ENCODE measurements at places on chromosomes 11 and 22.

- DNase-seq = no peak
These were observed 3.4 kb downstream of the PTGDR2 start for GRCh38 chr11:60852117-60852981.

DNA sequence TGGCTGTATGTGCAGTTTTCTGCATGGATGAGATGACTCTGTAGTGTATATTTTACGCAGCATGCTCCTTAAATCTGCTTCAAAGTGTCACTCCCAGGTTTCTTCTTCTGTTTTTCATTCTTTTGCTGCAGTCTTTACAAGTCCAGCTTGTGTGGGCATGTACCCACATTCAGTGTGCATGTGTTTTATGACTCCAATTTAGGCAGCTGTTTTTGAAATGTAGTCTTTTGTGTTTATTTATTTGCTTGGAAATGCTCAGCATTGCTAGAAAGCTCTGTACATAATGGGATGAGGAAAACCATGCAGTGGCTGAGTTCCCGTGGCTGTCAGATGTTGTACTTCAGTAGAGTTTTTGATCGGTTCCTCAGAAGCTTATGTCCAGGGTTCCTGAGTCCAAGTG is 138.5 kb downstream of the ARHGAP42 start:
- no peak for DNase-seq

- no peak for DNase-seq
These were observed 49.7 kb downstream of the RTL6 start for GRCh38 chr22:44448271-44448830.

- DNase-seq = no peak
These were observed 54.4 kb upstream of the INCENP start for GRCh38 chr11:62069374-62069773.

DNA sequence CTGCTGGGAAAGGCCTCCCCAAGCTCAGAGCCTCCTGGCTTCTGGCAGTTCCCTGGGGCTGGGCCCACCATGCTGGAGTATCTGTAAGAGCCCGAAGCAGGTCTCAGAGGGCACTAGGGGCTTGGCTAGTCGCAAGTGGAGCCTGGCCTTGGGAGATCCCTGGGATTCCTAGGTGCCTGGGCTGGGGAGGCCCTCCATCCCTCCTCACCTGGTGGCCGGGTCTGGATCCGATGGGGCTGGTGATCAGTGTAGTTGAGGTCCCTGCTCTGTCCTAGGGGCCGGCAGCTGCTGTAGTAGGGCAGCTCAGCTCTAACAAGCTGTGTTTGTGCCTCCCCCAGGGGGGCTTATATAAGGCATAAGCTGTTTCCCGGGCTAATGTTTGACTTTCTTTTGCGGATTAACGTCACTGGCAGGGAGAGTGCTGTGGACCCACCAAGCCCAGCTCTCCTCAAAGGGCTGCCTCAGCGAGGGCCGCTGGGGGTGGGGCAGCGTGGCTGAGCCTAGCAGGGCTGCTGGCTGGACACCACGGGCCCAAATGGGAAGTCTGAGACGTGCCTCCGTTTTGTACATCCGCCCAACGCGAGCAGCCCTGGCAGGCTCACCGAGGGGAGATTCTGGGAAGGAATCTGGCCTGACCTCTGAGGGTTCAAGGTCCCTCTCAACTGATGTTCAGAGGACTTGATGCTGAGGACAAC is at the start of gene SLC22A8:
TSS of gene SLC22A8 (minus strand) at position 321 of the 695 bp plus-strand sequence. CDS start 883 bp downstream, outside the sequence.
- DNase-seq = no peak

GRCh38 chr11:85721191-85721590 is 35.2 kb upstream of the CCDC89 start:
- no peak for DNase-seq

- DNase-seq = no peak
These were observed 24.8 kb downstream of the YPEL4 start for GRCh38 chr11:57624864-57625263.

DNA sequence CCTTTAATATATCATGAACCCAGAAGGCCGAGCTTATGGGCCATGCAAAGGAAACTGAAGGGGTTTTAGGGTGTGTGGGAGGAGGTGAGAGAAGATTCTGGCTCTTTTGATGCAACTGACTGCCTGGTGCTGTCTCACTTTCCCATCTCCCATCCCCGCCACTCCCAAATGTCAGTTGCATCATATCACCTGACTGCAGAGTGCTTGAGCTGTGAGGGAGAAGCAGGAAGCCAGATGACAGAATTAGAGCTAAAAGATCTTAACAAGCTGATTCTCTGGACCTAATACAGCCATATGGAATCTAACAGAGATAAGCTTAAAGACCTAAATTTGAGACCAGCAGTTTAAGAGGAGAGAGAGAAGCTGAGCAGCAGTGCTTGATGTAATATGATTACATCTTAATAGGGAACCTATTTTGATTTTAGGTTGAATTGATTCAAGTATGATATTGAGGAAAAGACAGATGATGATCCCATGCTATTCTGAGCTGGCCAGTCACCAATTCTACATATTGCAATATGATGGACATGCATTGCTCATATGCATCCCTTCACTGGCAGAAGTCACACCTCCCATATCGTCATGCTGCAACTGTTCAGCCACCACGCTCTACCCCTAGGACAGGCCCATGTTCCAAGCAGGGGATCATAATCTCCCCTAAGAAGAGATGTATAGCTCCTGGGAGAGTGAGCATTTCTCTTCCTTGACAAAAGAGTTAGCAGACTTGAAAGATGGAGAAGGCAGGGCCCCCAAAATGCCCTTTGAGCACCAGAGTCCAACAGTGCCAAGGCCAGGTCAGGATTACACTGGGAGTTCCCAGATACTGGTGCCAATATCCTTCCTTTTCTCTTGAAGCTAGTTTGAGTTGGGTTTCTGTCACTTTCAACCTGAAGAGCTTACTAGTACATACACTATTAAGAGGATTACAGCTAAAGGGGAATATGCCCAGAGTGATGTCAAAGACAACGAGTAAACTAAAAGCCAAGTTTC is 44.9 kb downstream of the PLEKHA7 start:
- no peak for DNase-seq

DNA sequence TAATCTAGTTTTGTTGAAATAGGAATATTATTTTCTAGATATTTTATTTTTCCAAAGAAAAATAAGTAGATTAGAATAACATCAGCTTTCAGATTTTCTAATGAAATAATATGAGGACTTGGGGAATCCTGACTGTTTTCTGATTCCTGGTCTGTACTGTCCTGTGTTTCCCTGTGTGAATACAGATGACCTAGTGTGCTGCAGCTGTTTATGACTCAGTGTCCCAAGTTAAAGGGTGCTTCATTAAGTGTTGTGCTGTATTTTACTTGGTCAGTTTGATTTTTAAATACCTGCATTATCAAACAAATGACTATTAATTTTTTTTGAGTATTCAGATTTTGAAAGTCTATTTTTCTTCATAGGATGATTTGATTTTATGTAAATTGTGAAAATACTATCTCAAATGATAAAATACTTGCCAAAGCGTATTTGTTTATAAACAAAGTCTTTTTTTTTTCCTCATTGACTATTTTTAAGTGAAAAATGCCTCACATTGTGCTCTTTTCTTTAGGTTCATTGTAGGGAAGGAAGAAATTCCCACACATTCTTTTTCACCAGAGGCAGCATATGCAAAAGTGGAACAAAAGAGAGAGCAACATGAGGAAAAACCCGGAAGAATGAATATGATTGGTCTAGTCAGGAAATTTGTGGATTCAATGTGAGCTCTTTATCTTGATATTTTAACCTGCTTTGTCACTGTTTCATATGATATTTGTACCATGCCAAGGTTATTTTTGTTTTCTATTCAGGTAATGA is 264.2 kb downstream of the TMEM135 start:
- DNase-seq = no peak

DNA sequence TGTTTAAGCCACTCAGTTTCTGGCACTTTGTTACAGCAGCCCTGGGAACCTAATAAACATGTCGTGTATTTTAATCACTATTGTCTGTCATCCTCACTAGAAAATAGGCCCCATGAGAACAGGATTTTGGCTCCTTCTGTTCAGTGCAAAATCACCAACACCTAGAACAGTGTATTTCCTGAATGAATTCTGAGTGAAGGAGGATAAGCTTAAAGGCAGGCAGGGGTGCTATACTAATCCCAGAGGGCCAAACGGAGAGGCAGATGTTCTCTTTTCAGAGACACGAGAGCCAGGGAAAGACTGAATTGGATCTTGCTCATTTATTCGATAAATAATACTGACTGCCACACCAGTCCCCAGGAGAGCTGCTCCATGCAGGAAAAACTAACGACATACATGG is 10.4 kb downstream of the SMCO4 start:
- DNase-seq = no peak

GRCh38 chr11:86957976-86958646 is 2.9 kb upstream of the FZD4 start:
- no peak for DNase-seq

DNA sequence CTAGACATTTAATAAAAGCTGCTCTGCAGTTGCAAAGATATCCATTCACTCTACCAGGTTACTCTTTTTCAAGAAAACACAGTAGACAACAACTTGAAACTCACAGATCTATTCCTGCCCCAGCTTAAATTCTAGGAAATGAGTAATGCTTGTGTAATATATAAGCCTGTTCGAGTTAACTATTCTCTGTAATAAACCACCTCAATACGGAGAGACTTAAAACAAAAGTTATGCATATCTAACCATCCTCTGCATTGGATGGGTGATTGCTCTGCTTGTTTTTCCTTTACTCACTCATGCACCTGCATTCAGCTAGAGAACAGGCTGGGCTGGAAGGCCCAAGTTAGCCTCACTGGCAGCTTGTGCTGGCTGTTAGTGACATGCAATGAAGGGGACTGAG is 13.3 kb downstream of the LRRC4C start:
- DNase-seq = no peak

DNA sequence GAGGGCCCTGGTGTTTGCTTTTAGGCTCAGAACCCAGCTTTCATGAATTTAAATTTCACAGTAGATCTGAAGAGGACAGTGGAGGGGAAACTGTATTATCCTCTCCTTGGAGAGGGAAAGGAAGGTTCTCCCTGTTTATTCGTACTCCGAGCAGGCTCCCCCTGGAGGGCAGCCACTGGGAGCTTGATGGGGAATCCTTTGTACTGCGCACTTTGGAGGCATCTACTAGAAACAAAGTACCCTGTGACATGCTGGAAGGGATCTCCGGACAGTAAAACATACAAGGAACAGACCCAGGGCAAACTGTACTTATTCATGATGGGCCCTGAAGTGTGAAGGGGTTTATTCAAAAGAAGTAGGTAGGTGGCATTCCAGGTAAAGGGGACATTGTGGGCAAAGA is 27.2 kb downstream of the NAV2 start:
- no peak for DNase-seq

- no peak for DNase-seq
These were observed 61.6 kb upstream of the KCNQ1OT1 start for GRCh38 chr11:2761131-2762030.

DNA sequence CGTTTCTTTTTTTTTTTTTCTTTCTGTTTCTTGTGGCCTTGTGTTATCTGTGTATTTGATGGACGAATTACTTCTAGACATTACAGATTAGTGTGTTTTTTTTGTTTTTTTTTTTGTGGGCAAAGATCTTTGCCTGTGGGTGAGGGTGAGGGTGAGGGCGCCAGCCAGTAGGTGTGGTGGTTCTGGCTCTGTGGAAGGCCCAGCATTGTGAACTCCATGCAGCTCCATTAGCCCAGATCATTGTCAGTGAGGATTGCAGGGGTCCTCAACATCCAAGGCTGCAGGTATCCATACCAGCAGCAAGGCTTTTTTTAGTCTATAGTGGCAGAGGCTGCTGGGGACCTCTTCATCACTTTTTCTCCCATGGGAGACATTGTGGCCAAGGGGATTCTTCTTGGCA is 13.7 kb downstream of the BIRC2 start:
- peak; percentile 67 for DNase-seq

- DNase-seq = no peak
These were observed 53.9 kb downstream of the MN1 start for GRCh38 chr22:27747396-27748221.

GRCh38 chr11:95608093-95608492 is 181.5 kb downstream of the FAM76B start:
- DNase-seq = no peak

GRCh38 chr11:123392844-123393243 is 37.2 kb upstream of the GRAMD1B start:
- no peak for DNase-seq

DNA sequence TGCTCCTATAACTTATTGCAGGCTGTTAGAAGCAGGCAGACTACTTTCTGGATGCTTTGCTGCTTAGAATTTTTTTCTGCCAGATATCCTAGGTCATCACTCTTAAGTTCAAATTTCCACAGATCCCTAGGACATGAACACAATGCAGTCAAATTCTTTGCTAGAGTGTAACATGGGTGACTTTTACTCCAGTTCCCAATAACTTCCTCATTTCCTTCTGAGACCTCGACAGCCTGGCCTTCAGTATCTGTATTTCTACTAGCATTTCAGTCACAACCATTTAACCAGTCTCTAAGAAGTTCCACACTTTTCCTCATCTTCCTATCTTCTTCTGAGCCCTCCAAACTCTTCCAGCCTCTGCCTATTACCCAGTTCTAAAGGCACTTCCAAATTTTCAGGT is 60.4 kb upstream of the ZBED5 start:
- DNase-seq = no peak

DNA sequence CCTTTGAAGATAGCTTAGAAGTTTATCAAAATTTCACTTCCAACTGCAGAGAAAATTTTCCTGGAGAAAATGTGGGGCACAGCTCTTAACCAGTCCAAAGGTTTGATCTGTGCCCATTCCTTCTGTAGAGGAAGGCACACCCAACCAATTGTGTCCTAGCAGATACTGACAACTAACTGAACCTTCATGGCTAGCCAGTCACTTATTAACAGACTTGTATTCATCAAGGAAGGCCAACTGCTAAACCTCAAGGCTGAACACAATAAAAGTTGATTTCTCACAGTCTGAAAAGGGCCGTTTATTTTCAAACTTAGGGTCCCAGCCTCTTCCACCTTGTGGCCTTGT is 19.5 kb downstream of the SYT13 start:
- DNase-seq = no peak

DNA sequence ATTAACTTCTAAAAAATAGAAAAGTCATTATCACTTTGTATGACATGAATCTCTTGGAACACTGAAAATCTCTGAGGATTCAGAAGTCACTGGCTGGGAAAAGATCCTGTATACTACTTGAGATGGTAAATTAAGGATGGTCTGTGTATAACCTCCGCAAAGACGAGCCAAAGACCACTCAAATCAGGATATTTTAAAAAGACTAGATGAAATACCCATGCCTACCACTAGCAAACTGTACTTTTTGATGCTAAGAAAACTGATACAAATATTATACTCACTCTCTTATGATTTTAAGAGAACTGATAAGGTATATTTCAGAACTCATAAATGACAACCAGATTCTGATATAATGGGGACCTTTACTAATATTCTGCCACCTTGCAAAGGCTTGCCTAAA is 78.6 kb upstream of the APOA1 start:
- no peak for DNase-seq

DNA sequence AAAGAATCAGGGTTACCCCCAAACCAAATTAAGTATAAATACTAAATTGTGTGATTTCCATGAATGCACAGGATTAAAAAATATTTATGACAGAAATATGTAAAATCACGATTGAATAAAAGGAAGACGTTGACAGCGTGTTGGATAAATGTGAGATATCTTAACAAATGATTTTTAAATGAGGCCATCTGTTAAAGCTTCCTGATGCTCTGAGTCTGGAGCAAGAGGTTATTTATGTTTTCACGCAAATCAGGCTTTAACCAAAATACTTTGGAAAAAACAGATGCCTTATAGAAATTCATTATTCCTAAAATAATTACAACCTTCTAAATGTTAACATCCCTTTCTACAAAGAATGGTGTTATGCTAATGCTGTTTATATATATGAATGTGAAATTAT is 123.3 kb downstream of the PAX6 start:
- no peak for DNase-seq

- DNase-seq = peak; percentile 100
These were observed 838 bp downstream of the FKBP2 start for GRCh38 chr11:64241491-64242374.

Data from CD4-positive, alpha-beta T cell treated with Interleukin-6 for 4 hours (primary cell).